ENCODE measurements at places on chromosomes 1 and 21.
A peak's percentile ranks its signal among the peaks of the same experiment; 100 is the strongest.

GRCh38 chr1:202143768-202144401, 652 bp downstream of the ARL8A start:
- DNase-seq, result peak; percentile 43

GRCh38 chr1:80988926-80989325, 811.8 kb upstream of the ADGRL2 start:
- DNase-seq, result no peak

- no peak for DNase-seq
Measured at GRCh38 chr1:1093610-1093943, 19.5 kb upstream of the RNF223 start.

- DNase-seq, result no peak
Measured at GRCh38 chr1:147079400-147080005, 92.8 kb downstream of the PRKAB2 start.

GRCh38 chr21:40847951-40848350, 993 bp upstream of the DSCAM start:
- no peak for DNase-seq

GRCh38 chr1:212247179-212247721, 38.0 kb upstream of the PPP2R5A start:
- DNase-seq, result peak; percentile 44

GRCh38 chr1:150162862-150163706, 13.4 kb downstream of the PLEKHO1 start:
- DNase-seq, result peak; percentile 98

GRCh38 chr1:221337106-221337505, 404.8 kb downstream of the DUSP10 start:
- no peak for DNase-seq

DNA sequence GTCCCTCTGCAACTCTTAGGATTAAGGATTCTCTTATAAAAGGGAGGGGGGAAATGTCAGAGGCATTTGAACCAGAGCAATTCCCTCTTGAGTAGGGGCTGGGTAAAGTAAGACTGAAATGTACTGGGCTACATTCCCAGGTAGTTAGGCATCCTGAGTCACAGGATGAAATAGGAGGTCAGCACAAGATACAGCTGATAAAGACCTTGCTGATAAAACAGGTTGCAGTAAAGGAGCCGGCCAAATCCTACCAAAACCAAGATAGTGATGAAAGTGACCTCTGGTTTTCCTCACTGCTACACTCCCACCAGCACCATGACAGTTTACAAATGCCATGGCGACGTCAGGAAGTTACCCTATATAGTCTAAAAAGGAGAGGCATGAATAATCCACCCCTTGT, 14.3 kb upstream of the COX20 start:
- no peak for DNase-seq

DNA sequence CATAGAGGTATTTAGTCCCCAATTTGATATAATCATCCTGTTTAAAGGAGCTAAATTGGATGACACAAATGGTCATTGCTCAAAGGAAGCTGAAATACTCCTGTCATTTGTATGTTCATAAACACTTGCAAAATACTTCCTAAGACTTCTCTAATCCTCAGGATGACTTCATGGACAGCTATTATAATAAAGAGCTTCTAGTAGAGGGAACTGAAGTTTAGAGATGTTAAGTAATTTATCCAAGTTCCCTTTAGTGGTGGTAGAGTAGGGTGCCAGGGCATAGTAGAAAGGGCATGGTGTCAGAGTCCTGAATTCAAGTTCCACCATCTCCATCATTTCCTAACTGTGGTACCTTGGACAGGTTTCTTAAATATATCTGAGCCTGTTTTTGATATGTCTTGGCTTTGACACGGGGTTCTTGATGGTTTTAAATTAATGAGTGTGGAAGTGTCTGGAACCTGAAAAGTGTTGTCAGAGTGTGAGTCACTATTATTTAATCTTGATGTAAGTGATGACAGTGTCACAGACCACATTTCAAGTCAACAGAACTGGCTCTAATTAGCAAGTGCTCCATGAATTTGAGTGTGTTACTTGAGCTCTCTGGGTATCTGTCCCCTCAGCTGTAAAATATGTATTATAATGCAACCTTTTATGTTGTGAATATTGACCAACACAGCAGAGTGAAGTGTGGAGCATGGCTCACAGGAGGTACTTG, 12.1 kb upstream of the GBP6 start:
- peak; percentile 59 for DNase-seq

DNA sequence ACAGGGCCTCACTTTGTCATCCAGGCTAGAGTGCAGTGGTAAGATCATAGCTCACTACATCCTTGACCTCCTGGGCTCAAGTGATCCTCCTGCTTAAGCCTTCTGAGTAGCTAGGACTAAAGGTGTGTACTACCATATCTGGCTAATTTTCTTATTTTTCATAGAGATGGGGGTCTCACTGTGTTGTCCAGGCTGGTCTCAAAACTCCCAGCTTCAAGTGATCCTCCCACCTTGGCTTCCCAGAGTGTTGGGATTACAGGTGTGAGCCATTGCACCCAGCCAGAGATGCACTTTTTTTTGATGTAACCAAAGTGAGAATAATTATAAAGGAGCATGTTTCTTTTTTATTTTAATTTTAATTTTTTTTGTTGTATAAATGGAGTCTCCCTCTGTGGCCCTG, 28.4 kb downstream of the CLIC4 start:
- DNase-seq, result no peak

GRCh38 chr1:244839656-244840055, 4.2 kb downstream of the COX20 start:
- DNase-seq, result no peak

- DNase-seq, result no peak
Measured at GRCh38 chr1:61343734-61344420, 261.5 kb downstream of the NFIA start.

DNA sequence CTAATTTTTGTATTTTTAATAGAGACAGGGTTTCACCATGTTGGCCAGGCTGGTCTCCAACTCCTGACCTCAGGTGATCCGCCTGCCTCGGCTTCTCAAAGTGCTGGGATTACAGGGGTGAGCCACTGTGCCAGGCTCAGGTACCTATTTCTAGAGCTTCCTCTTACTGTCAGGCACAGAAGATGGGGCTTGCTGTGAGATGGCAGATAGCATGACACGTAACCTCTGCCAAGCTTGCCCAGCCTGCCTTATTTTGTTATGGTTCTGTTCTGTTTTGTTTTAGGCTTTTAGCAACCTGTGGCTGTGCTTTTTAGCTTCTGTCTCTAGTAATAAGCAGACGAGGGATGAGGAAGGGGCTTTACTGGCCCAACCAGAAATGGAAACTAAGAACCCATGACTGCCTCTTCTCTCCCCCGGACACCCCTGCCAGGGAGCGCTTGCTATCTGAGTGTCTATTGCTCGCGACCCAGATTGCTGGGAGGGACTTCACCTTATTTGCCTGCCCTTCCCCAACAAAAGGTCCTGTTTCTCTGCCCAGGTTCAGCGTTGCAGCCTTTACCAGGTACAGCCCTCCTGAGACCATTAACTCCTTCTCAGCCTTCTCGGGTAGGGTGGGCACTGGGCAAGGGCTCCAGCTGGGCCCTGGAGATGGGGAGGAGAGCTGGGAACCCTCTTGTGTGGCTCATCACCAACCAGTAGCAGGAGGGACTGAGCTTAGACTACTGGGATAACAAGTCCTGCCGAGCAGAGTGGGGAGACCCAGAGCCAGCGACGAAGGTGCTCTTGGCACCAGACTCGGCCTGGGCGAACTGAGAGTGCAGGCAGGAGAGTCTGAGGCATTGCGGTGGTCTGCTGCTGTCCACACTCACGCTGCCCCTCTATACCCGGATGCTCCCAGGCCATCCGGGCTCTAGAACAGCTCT, 13.5 kb upstream of the LGR6 start:
- no peak for DNase-seq

DNA sequence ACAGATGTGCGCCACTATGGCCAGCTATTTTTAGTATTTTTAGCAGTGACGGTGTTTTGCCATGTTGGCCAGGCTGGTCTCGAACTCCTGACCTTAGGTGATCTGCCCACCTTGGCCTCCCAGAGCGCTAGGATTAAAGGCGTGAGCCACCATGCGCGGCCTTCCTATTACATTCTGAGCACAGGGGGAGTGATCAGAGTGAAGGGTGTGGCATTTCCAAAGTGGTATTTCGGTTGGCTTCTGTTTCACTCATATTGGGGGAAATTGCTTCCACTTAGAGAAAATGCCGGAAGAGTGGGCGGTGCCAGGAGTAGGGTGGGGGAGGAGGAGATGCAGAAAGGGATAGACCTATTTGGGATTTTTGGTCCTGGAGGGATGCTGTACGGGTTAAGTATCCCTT, 4.3 kb downstream of the PIK3CD start:
- no peak for DNase-seq

GRCh38 chr1:228429698-228430097, 13.0 kb upstream of the TRIM17 start:
- no peak for DNase-seq

- DNase-seq, result peak; percentile 22
Measured at GRCh38 chr1:178337091-178337706, 159.6 kb downstream of the CLEC20A start.

DNA sequence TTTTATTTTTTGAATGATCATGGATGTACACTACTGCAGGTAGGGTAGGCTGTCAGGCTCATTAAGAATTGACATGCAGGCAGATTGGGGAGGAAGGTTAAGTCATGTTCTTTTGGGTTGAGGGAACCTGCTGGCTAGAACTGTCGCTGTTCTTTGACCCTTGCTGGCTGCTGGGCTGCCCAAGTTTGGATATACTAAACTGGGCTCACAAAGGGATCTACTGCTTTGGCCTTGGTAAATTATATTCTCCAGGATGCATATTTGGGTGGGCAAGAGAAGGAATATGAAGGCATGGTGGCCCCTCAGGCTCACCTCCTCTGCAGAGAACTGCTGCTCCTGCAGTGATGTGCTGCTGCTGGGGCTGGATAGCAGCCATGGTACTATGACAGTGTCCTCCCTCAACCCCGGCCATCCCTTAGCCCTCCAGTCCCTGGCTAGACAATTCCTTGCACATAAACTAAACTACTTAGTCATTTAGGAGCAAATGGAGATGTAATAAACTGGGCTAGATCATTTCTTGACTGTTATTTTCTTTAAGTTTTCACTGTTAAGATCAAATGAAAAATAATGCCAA, 6.1 kb downstream of the ATP1A1 start:
- DNase-seq, result no peak

DNA sequence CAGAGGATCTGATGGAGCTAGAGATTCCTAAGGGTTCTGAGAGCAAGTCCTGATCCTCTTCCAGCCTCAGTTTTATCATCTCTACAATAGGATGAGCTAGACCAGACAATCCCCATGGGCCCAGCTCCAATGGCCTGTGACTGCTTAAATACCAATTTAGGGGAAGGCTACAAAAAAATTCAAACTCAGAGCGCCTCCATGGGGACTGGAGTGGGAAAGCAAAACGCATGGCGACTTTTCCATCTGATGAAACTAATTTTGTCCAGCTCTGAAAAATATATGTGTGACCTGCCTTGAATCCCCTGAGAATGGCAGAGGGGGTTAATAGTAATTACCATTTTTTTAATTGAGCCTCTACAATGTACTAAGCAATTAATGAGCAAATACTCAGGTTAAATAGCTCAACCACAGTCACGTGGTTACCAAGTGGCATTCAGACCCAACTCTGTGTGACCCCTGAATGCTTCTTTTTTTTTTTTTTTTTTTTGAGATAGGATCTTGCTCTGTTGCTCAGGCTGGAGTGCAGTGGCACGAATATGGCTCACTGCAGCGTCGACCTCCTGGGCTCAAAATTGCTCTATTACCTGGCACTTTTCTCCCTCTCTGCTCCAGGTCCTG, 8.4 kb downstream of the EXTL1 start:
- no peak for DNase-seq

- DNase-seq, result no peak
Measured at GRCh38 chr1:89759036-89759435, 61.8 kb upstream of the LRRC8D start.

GRCh38 chr1:28518745-28519341, 13.0 kb downstream of the RCC1 start:
- peak; percentile 63 for DNase-seq

DNA sequence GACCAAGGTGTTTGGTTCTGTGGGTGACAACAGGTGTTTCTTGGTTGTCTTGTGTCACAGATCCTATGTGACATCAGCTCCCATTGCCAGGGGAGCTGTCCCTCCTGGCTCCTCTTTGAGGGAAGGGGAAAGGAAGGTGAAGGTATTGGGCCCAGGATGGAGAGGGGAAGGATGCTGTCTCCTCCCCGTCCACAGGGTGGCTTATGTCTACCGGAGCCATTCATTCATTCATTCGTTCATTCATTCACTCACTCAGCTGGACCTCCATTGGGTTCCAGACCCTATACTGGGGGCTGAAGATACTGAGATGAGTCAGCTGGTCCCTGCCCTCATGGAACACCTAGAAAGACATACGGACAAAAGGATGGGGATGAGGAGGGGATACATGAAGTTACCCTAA, 38.9 kb downstream of the EPHB2 start:
- no peak for DNase-seq

- DNase-seq, result no peak
Measured at GRCh38 chr1:233102341-233102740, 151.9 kb downstream of the NTPCR start.

DNA sequence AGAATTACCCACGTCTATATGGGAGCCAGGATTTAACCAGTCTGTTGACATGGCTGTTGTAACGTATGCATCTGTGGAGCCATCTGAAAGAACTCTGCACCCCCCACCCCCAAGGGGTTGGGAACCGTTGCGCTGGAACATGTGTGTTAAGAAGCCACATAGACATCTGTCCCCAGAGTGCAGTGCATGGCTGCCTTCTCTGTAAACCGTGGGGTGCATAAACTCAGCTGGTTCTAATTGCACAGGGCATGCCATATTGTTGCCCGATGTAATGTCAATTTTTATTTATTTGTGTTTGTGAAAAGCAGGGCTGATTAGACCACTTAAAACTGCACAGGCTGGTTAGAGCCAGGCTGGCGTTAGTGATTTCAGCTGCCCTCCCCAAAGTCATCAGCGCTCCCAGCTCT, 70.1 kb upstream of the ROR1 start:
- no peak for DNase-seq

- DNase-seq, result no peak
Measured at GRCh38 chr1:237327061-237327460, 285.1 kb downstream of the RYR2 start.

DNA sequence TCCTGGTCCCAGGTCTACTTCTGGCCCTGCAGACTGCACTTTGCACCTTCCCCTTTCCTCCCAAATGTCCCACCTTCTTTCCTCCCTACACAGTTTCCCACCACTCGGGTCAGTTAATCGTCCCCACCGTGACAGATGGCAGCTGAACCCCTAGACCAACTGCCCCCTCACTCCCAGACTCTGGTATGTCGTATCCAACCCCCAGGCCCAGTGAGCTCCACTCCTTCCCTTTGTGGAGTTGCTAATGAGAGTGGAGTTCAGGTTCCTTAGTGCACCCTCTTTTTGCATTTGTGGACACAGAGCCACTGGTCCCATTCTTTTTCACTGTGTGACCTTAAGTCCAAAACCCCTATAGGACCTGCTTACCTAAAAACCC, 1.8 kb downstream of the MAN1C1 start:
- DNase-seq, result peak; percentile 16

DNA sequence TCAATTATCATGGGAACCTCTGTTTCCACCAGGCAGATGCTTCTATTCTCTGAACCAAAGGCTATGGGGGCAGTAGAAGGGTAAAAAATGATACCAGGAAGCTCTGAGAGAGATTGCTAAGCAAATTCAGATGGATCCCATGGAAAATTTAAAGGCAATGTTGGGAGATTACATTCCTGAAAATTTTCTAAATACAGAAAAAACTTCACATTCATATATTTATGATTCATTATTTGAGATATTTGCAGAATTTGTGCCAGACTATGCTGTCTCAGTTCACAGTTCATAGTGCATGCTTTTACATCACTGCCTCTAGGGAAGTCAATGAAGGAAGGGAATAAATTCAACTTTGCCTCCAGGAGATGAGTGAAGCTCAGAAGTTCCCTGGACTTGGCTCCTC, 57.5 kb downstream of the KCNT2 start:
- no peak for DNase-seq

- DNase-seq, result no peak
Measured at GRCh38 chr1:234186037-234186688, 187.1 kb upstream of the COA6 start.
